NCI-H1105 (cell line): ENCODE measurements at places on chromosomes 16 and 17.

DNA sequence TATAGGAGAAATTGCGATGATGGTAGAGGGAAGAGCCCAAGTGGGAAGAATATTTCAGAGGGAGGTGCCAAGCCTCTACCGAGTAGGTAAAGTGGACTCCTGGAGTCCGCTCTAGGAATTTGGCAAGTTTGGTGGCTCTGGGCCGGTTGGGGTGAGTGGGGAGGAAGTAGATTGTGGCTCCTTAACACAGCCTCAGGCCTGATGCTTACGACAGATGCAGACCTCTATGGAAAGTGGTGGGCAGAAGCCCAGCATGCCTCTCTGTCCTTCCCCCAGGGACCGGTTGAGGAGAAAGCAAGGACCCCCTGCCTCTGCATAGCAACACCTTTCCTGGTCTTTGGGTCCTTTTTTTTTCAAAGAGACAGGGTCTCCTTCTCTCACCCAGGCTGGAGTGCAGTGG lies 55.9 kb upstream of the SIAH1 start:
- DNase-seq, result no peak

DNA sequence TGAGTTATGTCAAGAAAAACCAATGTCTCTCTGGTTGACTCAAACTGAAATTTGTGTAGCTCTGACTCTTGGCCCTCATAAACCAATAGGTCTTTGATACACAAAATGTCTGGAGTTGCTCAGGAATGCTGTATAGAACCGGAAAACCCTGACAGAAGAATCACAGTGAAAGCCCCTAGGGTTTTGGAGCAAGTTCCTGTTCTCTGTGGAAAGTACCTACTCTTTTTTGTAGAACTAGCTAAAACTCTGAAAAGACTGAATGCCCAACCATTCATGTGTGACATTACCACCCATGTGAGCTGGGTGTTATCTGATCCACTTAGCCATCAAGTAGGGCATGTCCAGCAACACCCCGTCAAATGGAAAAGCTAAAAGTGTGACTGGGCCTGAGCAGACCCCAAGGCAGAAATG lies 28.8 kb downstream of the CCL4 start:
- DNase-seq, result no peak

GRCh38 chr17:46943501-46944393 lies 20.8 kb downstream of the GOSR2 start:
- no peak for DNase-seq

GRCh38 chr17:33377837-33378595 lies 84.9 kb upstream of the ASIC2 start:
- DNase-seq, result no peak

DNA sequence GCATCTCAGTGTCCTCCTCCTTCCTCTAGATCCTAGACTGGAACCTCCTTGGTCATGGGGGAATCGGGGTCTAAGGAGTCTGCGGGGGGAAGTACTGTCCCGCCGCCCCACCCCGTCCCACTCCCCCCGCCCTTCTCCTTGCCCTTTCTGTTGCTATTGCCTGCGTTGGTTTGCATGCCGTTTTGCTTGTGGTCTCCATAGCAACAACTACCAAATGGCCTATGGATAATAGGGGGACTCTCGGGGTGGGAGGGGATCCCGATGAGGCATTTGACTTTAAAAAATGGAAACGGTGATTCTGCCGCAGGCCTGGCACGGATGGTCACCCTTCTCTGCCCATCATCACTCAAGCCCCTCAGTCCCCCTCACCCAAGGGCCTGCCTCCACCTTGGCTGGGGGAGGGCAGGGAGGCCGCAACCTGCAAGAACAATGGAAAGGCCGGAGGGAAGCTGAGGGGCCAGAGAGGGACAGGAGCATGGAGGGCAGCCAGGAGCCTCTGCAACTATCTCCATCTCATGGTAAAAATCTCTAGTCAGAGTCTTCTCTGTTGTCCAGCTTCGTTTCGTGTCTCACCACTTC lies 231.4 kb upstream of the TNRC6C start:
- no peak for DNase-seq

DNA sequence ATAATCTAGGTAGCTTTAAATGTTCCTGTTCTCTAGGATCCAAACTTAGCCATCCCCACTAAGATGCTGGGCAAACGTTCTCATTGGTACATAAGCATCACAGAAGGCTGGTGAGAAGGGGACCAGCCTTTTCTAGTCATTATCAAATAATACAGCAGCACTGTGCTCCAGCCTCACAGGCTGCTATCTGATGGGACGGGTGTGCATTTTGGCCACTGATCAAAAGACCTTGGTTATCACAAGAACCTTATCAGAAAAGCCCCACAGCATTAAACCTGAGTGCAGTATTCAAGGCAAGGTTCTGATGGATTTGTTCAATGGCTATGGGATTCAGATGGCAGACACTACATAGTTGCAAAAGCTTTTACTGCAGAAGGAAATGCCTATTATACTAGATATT lies 19.1 kb upstream of the KPNB1 start:
- no peak for DNase-seq

GRCh38 chr17:62722625-62723024 lies 85.5 kb downstream of the MARCHF10 start:
- no peak for DNase-seq

DNA sequence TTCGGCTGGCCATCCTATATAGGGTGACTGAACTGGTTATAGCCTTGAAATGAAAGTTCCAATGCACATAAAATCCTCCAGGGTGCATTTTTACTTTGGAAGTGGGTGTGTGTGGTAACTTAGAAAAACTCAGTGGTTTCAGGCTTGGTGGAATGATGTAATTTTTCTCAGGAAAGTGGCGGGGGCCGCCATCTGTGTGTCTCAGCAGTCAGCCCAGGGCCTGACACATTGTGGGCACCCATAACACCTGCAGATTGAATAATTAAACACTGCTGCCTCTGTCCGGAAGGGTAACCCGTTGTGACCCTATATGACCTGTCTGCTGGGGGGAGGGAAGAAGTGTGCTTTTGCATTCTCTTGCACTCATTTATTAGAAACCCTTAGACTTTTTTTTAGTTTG lies 2.2 kb upstream of the PDP2 start:
- DNase-seq, result no peak

DNA sequence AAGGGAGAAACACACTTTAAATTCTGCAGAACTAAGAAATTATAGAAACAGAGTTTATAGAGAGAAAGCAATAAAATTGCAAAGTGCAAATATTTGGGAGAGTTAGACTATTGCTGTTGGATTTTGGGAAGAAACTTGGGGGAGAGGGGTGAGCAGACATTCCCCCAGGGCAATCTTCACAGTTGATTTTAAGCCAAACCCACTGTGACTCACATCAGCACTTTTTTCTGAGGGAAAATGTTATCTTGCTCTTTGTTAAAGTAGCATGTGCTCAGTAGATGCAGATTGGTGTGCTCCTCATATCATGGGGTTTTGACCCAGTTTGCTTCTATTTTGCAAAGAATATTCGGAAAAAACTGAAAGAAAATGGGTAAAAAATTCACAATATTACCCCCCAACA lies 367.6 kb downstream of the CDH11 start:
- DNase-seq, result no peak

- DNase-seq, result no peak
Measured at GRCh38 chr16:17230932-17231581, 239.7 kb downstream of the XYLT1 start.

DNA sequence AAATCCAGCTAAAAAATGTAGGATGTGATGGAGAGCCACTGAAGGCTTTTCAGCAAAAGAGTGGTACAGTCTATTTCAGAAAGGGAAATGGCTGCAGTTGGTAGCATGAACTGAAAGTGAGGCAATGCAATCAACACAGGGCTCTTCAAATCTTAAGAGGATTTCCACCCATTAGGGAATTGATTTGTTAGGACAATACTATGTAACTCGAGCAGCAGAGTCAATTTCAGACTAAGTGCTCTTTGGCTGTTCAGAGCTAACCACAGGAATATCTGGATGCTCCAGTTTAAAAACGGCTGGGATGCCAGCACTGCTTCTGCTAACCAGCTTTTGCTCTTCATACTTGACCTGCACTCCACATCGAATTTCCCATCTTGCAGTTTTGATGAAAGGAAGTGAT lies 24.6 kb downstream of the CACNG1 start:
- DNase-seq, result peak; percentile 4

DNA sequence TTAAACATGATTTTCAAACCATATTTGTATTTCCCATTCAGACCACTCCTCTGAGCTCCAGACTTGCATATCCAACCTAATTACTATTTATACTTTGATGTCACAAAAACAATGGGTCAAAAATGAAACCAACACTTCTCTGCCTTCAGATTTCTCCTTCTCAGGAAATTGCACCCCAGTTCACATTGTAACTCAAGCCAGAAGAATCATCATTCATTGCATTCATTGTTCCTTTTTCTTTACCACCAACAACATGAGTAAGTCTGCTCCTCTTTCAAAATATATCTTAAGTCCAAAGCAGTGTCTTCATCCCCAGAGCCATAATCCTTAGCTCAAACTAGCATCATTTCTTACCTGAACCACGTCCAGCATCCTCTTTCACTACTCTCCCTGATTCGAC lies 2.6 kb upstream of the AKAP1 start:
- DNase-seq, result no peak

GRCh38 chr17:46916211-46916610 lies 6.7 kb upstream of the GOSR2 start:
- no peak for DNase-seq

DNA sequence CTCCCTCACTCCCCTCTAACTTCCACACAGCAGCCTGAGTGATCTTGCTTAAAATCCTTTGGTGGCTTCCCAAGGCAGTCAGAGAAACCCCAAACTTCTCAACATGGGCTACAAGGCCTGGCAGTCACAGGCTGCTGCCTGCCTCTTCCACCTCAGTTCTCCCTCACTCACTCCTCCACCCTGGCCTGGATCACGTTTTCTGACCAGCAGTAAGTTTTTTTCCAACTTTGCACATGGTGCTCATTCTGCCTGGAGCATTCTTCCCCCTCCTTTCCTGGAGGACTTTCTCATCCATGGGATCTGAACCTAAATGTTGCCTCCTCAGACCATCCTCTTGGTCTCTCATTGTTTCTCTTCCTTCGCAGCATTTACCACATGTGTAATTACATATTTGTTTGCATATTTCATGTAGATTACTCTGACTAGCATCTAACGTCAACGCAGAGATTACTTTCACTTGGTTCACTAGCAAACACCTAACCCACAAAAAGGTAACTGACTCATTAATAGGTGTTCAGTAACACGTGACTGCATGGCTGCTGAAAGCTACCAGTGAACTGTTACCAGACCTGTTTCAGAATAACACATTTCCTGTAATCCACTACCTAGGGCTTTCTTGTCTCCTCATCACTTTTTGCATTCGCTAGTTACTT lies 17.1 kb downstream of the GNA13 start:
- DNase-seq, result no peak

DNA sequence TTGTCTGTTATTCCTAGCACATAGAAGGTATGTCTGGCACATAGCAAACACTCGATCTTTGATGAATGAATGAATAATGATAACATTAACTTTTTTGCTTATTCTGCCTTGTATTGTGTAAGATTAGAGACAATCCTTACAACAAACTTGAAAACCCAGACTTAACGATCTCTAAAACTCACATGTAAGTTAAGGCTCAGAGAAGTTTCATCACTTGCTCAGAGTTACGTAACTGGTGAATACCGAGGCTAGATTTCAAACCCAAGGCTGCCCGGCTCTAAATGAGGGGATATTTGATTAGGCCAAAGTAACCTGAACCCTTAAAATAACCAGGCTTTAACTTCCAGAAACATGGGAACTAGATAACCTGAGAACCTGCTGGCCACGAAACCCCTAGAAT lies 22.3 kb downstream of the CAPNS2 start:
- DNase-seq, result no peak

- DNase-seq, result no peak
Measured at GRCh38 chr16:58212824-58213655, 15.1 kb upstream of the CSNK2A2 start.

- DNase-seq, result no peak
Measured at GRCh38 chr16:138049-138417, 440 bp downstream of the NPRL3 start.

DNA sequence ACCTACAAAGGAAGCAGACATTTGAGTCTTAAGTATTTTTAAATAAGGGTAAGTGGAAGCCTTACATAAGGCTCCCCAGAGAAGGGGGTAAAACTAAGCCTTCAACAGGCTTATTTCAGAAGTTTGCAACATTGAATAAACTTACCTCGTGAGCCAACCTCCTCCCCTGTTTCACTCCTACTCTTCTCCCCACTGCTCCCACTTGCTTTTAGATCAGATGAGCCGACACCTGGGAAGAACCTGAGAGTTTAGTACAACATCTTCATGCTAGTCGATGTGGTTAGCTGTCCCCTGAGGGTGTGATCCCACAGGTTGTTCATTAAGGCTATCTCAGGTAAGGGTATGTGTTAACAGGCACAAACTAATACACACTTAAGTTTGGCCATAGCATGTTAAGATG lies 13.8 kb downstream of the ZP2 start:
- DNase-seq, result no peak

- no peak for DNase-seq
Measured at GRCh38 chr16:67909056-67909742, 16.1 kb downstream of the PSKH1 start.

DNA sequence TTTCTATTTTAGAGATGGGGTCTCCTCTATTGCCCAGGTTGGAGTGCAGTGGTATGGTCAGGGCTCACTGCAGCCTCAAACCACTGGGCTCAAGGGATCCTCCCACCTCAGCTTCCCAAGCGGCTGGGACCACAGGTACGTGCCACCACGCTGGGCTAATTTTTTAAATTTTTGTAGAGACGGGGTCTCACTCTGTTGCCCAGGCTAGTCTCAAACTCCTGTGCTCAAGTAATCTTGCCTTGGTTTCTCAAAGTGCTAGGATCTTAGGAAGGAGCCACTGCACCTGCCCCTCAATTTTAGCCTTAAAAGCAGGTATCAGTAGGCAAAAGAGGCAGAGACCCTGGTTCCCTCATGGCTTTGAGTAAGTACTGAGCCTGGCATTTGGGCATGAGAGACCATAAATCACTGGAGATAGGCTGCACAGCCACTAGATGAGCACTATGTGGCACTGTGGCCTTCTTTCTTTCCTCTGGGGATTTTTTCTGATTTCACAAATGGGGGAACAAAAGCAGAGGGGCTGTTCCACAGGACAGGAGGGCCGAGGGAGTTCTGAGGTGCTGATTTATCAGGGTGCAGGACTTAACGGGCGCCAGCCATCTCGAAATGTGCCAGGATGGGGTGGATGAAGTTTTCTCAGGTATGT lies 82.2 kb downstream of the PLXDC1 start:
- DNase-seq, result peak; percentile 22

DNA sequence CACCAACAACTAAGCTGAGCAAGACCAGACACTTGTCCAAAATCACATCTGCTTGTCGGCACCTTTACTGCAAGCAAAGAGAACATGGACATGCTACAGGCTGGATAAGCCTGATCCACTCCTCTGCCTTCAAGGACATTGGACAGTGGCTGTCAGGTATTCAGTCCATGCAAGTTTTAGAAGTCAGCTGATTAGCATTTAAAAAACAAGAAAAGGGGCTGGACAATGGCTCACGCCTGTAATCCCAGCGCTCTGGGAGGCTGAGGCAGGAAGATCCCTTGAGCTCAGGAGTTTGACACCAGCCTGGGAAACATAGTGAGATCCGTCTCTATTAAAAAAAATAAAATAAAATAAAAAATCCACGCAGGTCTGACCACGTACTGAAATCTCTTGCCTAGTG lies 20.3 kb downstream of the PARN start:
- DNase-seq, result no peak

GRCh38 chr16:88815901-88816589 lies 4.3 kb upstream of the APRT start:
- DNase-seq, result no peak

GRCh38 chr17:47942096-47942510 lies 732 bp downstream of the PNPO start:
- no peak for DNase-seq

- no peak for DNase-seq
Measured at GRCh38 chr16:11679250-11679649, 11.0 kb downstream of the SNN start.

GRCh38 chr16:10987361-10988163 lies 43.2 kb downstream of the CLEC16A start:
- no peak for DNase-seq
